Stomach (tissue), 19 donors: ENCODE measurements at places on chromosomes 16 and 17. TPM values are rescaled to one million over a fixed set of nuclear protein-coding genes. Genes with fewer than 3 reads are reported as not detected.
A peak's percentile ranks its signal among the peaks of the same experiment; 100 is the strongest.

- DNase-seq = no peak
Measured at GRCh38 chr16:31767267-31767666, 106.3 kb upstream of the ZNF267 start.

- no peak for DNase-seq
Measured at GRCh38 chr16:85681255-85681654, 7.5 kb downstream of the GINS2 start.

The RPS6KB1 gene
- 84.8 TPM for total RNA-seq

The FOXN1 gene
- 0.43 TPM for total RNA-seq

DNA sequence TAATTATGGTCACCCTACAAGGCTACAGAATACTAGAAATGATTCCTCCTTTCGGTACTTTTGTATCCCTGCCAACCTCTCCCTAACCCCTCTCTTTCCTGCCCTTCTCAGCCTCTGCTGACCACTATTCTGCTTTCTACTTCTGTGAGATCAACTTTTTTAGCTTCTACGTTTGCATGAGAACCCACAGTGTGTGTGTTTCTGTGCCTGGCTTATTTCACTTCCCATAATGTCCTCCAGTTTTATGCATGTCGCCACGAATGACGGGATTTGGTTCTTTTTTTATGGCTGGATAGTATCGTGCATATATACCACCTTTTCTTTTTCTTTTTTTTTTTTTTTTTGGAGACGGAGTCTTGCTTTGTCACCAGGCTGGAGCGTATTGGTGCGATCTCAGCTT, 92.1 kb downstream of the RAP1GAP2 start:
- DNase-seq = peak; percentile 7

- no peak for DNase-seq
Measured at GRCh38 chr16:20303012-20303411, 24.3 kb downstream of the GP2 start.

- DNase-seq = peak; percentile 54
Measured at GRCh38 chr17:6654841-6655731, 3.5 kb downstream of the C17orf100 start.

- DNase-seq = no peak
Measured at GRCh38 chr16:668519-669171, 713 bp downstream of the RHOT2 start.

The ACSM2A gene
- total RNA-seq = not detected

GRCh38 chr16:75559564-75560372, 3.7 kb upstream of the TMEM231 start:
- DNase-seq = no peak

GRCh38 chr17:76235883-76236282, 4.4 kb downstream of the RNF157 start:
- no peak for DNase-seq

DNA sequence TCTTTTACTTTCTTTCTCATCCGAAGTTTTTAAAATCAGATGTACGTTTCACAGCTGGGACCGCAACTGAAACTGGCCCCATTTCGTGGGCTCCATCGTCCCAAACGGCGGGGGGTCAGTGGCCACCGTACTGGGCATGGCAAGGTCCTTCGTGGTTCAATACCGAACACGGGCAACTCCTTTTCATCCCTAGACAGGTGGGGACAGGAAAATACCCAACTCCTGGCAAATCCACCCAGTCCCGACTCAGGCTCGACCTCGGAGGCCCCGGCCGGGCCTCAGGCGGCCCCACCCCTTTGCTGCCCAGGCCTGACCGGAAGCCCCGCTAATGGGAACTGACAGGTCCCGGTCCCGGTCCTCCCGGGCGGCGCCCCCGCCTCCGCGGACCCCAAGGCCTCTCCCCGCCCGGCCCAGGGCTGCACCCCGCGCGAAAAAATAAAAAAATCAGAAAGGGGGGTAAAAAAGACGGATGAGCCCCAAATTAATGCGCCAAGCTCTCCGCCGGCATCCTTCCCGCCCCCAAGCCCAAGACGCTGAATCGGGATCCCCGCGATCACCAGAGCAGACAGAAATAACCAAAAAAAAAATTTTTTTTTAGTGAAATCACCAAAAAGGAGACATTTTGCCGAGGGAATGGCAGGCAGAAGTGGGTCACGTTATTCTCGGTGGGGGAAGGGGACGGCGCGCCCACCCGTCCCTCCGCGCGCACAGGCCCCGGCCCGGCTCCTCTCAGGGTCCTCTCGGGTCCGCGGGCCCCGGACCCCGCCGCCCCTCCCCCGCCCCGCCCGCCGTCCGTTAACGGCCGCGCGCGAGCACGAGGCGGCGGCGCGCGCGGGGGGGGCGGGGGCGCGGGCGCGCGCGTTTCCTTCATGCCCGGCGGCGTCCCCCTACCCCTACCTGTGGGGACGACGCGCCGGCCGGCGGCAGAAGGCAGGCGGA, 562 bp downstream of the ZC3H7A start:
- DNase-seq = peak; percentile 62
